ENCODE measurements at places on chromosomes 12 and 14.

DNA sequence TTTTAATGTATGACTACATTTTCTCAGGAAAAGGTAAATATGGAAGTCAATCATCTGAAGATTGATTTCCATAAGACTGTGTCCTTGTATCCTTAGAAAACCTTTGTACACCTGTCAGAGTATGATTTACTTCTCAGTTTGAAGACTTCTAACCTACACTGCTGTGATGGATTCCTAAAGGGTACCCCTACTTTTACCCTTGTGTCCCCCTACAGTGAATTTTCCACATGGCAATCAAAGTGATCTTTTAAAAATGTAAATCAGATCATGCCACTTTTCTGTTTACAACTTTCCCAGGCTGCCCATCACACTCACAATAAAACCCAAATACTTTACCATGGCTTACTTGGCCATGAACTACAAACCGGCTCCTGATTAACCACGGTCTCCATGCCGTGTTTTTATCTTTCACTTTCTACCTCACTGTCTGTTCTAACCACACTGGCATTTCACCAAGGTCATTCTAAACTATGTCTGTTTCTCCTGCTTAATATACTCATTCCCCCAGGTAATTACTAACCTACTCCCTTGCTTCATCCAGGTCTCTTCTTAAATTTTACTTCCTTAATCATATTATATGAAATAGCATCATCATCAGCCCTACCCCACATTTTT, 8.1 kb downstream of the DNAI7 start:
- DNase-seq: no peak

- no peak for DNase-seq
These were observed 174.5 kb upstream of the CNOT2 start for GRCh38 chr12:70068743-70069142.

GRCh38 chr12:114691196-114691595, 7.2 kb upstream of the TBX3 start:
- no peak for DNase-seq

GRCh38 chr12:67669934-67670631, 21.5 kb downstream of the DYRK2 start:
- no peak for DNase-seq

DNA sequence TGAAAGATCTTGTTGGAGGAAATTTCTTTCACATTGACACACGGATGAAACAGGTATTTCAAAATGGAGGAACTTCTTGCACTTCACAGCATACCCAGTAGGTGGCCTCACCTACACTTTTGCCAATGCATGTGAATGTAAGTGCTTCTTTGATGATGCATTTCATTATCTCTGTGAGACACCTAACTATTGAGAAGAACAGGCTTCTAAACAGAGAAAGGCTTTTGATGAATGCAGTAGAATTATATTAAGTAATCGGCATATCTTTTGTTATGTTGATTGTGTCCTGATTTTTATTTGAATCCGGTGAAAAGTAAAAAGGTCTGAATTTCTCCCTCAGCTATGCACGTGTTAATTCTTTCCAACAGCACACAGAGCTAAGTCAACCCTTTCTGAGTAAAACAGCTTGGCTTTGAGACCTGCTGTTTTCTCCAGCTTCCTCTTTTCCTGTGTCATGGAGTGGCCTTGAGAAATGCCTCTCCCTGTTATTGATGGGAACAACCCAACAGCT, 399.0 kb downstream of the NAV3 start:
- no peak for DNase-seq

DNA sequence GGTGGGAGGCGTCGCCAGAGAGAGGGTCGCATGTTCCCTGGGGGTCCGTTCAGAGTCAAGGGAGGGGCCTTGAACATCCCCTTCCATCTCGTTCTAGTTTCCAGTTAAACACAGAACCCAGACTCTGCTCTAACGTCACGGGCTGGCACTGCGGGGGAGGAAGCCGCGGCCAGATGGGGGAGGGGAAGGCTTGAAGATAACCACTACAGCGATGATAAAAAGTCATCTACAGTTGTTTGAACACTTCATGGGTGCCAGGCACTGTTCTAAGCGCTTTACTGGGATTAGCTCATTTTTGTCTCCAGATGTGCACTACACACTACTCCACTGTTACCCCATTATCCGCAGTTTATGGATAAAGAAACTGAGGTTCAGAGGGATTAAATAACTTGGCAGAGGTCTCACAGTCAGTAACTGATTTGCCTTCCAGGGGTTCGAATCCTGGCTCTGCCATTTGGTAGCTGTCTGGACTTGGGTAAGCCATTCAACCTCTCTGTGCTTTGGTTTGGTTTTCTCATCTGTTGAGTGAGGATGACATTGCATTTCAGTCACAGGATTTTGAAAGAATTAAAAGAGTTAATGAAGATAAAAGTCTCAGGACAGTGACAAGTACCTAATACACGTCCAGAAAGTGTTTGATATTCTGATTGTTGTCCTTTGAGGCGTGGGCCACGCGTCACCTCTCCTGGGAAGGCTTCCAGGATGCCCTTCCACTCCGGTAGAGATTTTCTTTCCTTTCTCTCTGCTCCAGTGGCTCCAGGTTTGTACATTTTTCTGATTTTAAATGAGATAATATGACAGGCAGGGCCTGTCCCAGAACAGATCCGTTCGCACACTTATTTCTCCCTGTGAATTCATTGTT, 798 bp upstream of the RASAL1 start:
- no peak for DNase-seq

GRCh38 chr12:22350886-22351285, 16.4 kb upstream of the ST8SIA1 start:
- DNase-seq: no peak

DNA sequence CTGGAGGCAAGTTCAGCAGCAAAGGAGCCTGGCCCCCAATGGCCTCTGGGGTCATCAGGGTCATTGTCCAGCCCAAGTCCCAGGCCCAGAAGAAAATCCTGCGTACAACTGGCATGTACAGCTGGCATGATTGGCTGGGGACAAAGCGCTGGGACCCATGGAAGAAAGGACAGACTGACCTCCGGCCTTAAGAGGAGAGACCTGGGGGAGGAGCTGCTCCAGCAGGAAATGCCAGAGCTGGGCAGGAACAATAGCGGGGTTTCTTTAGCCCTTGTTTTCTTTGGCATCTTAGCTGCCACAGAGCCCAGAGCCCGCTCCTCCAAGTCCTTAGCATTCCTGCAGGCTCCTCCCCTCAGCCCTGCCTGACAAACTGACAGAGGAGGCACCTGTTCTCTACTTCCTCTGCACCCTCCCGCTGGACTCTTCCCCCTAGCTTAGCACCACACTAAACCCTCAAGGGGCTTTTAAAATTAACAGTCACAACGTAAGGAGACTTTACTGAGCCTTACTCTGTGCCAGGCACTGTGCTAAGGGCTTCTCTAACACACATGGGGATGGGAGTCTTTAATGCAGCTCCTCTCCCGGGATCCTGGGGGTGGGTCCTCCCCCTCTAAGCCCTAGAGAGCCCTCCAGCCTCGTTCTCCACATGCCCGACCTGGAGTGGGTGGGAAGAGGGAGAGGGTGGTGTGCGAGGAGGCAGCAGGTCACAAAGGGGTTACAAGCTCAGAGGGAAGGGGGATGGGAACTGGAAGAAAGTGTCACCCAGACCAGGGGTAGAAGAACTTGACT, 1.8 kb upstream of the AQP5 start:
- DNase-seq: no peak

DNA sequence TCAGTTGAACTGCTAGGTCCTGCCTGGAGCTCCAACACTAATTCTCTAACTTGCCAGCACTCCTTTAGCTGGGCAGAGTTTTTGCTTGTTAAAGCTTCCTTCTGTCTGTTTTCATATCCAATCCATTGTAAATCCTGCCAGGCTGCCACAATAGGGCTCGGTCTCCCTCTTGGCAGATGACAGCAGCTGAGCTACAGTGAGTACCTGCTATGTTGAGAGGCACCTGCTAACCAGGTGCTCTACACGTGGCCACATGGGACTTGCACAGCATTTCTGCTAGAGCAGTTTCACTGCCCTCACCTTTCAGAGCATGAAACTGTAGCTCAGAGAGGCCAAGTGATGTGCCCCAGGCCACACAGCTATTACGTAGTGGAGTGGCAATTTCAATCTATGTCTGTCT, 106.6 kb upstream of the NOS1 start:
- no peak for DNase-seq

DNA sequence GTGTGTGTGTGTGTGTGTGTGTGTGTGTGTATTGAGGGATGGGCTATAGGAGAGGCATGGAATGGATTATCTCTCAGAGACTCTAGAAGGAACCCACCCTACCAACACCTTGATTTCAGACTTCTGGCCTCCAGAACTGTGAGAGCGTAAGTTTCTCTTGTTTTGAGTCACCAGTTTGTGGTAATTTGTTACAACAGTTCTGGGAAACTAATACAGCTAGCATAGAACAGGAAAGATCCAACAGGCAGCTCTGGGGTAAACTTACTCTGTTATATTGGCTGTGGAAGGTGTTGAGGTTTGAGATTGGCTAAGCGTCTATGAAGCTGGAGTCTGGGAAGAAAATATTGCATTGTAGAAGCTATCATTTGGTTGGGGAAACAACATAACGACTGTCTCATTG, 334.3 kb downstream of the AACS start:
- DNase-seq: no peak

GRCh38 chr12:93741659-93742109, 64.5 kb downstream of the CRADD start:
- no peak for DNase-seq

DNA sequence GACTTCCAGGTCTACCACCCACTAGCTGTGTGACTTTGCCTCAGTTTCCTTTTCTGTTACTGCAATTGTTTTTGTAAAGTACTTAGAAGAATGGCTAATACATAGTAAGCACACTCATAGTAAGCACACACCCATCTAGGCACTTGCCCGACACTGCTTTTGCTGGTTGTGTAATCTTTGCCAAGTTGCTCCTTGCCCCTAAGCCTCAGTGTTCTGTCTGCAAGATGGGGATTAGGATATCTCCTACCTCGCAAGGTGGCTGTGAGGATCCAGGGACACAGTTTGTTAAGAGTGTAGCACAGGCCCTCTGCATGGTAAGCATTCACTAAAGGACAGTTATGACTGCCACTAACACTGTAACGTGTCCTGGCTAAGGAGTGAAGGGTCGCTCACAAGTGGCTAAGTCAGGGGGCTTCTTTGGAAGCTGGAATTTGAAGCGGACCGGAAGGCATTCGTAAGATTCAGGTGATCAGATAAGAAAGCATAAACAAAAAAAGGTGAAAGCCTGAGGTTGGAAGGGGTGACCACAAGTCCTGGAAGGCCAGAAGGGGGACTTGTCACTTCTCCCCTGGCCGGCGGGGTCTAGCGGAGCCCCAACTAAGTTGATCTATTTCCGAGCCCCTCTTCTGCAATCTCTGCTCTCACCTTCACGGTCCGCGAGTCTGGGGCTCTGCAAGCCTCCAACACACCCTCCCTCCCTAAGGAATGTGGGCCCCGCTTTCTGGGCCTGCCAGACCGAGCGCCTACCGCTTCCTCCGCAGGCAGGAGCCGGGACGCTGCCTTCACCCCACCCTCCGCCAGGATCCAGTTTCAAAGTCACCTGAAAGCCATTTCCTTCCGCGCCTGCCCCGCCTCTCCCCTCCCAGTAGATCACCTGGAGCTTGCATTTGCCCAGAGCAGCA, 1.5 kb upstream of the PLEKHG3 start:
- no peak for DNase-seq

DNA sequence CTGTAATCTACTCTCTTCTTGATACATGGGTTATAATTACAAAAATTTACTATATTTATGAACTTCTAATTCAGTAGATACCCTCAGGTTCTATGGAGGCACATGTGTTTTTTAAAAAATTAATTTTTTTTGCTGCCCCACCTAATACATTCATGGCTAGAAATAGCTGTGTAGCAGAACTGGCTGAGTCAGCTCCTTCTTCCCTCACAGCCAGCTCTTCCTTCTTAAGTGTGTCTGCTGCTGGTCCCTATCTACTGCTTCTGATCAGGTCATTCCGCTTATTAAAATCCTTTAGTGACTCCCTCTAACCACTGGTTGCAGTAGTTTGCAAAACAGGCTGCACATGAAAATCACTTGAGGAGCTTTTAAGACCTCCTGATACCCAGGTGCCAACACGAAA, 400.1 kb downstream of the APAF1 start:
- DNase-seq: no peak

- no peak for DNase-seq
These were observed 9.1 kb downstream of the ATP6V0A2 start for GRCh38 chr12:123721245-123721644.

- no peak for DNase-seq
These were observed 322.9 kb downstream of the ADGRD1 start for GRCh38 chr12:131276501-131277185.

GRCh38 chr12:31578632-31579031, 12.3 kb downstream of the DENND5B start:
- DNase-seq: peak; percentile 44

DNA sequence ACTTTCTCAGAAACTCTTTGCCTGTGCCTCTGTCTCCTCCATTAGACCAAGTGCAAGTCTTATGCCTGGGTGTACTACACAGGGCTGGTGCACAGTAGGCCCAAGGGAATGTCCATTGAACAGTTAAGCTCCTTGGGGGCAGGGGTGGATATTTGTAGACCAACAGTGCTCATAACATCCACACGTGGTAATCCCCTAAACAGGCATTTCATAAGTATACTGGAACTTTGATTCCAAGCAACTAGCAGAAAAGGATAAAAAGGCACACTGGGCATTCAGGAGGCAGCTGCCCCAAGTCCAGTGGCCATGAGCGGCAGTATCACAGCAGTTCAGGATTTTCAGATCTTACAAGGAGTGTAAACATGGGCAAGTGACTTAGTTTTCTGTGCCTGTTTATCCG, 16.8 kb downstream of the NUAK1 start:
- no peak for DNase-seq

DNA sequence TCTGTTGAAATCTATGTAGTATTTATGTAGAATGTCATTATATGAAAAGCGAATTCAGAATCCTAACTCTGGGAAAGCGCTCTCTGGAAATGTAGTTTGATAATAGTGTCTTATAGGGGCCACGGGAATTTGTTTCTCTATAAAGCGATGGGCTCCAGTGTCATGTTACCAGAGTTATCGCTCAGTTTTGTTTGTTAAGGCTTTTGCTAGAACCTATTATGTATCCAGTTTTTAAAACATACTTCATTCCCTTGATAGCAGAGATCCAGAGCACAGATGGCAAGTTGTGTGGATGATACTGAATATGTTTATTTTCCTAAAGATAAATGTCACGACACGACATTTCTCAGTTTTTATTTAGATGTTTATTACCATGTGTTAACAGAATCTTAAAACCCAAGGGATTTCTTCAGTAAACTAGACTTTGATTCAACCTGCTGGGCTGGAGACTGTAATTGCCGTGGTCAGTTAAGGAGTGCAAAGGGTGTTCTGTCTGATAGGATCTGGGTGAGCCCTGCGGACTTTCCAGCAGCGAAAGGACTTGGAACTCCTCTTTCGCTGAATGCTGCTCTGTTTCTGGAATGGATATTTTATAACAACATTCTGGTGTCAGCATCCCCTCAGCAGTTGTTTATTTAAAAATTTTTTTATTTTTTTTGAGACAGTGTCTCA, 1.7 kb upstream of the DNAH10 start:
- DNase-seq: no peak
